Lower lobe of right lung (tissue), 2 donors: ENCODE measurements at places on chromosomes 1 and 21.

DNA sequence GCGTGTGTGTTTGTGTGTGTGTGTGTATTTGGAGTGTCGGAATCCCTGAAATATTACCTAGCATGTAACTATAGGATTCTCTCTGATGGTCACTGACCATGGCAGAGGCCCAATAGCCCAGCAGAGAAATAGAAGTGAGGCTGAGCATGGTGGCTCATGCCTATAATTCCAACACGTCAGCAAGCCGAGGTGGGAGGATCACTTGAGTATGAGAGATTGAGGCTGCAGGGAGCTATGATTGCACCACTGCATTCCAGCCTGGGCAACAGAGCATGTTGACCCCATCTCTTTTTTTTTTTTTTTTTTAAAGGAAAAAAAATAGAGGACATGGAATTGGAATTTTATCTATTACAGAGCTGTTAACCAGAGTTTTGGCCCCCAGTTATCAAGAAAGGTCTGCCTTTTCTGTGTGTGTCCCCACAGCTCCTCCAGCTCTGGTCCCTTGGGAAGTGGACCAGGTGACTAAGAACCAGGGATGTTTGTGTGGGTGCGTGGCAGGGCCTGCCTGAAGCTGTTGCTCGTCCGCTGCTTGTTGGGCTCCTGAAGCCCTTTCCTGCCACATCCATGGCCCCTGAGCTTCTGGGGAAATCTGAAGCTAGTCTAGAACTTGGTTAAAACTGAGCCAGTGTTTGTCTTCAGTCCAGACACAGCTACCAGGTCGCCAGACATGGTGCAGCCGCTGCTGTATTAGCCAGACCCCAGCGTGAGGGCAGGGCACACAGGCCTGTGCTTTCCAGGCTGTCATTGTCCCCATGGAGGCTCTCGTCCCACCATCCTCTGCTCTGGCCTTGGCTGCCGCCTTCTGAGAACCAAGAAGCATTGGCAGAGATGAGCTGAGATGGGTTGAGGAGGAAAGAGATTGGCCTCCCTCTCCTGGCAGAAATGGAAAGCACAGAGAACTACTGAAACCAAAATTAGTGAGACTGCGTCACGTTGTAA lies 25.5 kb downstream of the CAPN9 start:
- DNase-seq = no peak

DNA sequence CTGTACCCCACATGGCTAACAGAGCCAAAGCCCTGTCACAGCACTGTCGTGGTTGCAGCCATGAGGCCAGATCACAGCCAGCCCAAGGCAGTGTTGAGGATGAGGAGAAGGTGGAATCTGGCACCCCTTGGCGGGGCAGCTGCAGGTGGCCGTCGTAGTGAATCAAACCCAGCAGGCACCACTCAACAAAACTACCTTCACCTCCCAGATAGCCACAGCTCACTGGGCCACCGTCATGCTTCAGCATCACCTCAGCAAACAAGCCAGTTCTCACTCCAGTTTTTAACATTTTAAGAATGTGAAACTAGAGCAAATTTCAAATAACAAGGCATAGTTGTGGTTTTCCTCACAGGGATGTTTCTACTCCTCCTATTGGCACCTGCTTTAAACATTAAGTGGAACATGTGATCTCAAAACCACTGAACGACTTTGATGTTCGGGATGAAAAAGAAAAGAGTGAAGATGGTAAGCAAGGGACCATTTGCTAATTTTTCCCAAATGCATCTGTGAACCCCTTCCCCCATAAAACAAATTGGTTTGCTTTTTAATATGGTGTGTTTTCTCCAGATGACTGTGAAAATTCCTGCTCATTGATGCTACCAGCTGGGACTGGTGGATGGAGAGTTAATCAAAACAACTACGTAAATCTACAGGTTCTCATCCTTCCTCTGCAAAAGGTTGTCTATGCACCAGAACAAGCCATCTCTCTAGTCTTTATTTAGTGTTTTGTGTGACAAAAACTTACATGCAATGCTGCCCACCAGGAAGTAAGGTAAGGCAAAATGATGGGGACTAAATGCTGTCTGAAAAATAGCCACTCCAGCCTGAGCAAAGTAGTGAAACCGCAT lies 45.5 kb downstream of the TOR1AIP2 start:
- DNase-seq = no peak

- DNase-seq = no peak
Measured at GRCh38 chr1:41286486-41286885, 44.4 kb upstream of the SCMH1 start.

- no peak for DNase-seq
Measured at GRCh38 chr1:3211582-3212375, 142.8 kb downstream of the PRDM16 start.

GRCh38 chr1:25161981-25162380 lies 70.3 kb downstream of the SYF2 start:
- no peak for DNase-seq

- DNase-seq = no peak
Measured at GRCh38 chr1:235424092-235424491, 56.9 kb downstream of the TBCE start.

DNA sequence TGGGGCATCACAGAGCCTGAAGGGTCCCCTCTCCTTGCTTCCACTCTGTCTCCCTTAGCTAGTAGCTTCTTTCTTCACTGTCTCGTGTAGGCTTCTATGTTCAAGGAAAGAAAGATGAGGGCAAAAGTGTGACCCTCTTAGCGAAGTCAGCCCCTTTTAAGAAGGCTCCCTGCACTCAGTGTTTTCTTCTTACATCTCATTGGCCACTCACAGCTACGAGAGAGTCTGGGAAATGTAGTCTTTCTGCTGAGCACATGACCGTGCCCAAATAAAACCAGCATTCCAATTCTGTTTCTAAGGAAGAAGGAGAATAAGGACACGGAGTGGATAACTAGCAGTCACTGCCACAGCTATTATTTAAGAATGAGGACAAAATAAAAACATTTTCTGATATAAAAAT lies 104.9 kb upstream of the TNR start:
- DNase-seq = no peak

DNA sequence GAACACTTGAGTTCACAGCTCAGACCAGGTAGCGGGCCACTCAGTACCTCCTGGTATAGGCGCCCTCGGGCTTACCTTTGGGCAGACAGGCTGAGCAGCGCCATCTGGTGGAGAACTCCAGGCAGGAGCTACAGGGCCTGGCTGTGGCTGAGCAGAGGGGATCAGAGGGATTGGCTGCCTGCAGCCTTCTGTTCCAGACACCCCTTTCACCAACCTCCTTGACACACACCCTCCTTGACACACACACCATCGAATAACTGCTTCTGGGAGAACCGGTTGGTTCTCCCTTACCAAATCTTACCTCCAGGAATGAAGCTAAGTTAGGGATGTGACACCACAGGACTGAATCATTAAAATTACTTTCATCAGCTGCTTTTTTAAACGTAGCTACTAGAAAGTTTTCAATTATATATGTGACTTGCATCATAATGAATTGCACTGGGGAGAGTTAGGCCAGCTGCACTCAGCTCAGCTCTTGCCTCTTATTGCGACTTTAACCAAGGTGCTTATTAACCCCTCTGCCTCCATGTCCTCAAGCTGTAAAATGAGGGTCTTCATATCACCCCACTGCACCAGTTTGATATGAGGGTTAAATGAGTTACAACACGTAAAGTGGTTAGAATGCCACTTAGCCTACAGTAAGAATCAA lies 6.6 kb downstream of the LIN28A start:
- peak; percentile 85 for DNase-seq
